ENCODE measurements at places on chromosomes 6 and 20.

DNA sequence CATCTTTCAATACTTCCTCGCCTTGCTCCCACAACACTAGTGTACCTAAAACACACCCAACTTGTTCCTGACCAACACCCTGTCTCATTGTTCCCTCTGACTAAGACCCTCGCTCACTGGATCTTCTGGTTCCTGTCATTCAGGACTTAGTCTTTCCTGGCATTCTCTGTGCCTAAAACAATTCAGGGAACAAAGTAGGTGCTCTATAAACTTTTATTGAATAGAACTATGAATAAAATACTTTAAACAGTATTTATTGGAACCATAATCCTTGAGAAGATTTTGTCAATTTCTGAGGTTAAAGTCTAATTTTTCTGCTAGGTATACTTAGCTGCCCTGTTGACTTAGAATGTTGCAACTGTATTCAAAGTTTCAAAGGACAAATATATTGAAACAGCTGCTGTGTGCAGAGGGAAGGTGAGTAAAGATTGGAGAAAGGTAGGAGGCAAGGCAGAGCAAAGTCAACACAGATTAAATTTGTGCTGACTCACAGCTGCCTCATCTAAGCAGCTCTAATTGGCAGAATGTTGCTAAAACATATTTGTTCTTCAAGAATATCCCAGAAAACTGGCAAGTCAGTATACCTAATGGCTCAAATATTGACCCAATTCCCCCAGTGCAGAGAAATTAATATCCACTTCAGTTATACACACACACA is 37.6 kb downstream of the GSTA2 start:
- no peak for DNase-seq

DNA sequence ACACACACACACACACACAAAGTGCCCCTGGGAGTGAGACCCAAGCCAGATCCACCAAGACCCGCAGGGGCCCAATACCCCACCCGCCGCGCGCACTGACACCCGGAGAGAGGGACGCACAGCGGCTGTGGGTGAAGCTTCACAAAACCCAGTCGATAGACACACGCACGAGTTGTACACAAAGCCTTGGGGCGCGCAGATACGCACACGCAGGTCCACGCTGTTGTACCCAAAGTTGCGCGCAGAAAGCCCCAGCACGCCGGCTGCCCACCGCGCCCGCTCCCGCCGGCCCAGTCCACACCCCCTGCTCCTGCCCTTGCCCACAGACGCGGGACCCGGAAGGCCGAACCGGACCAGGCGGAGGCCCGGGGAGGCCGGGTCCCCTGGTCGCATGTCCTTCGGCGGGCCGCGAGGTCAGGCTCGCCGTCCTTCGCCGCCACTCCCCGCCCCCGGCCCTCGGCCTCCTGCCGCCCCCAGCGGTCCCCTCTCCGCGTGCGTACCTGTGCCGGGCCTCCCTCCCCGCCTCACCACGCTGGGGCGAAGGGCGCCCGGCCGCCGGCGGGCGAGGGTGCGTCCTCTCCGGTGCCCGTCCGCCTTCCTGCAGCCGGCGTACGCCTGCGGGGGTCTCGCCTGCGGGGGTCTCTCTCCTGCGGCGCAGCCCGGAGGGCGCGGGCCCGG is at the start of gene TMEM74B:
Gene TMEM74B, minus strand, starts transcription at position 344 of the 678 bp plus-strand sequence. CDS start 1,180 bp downstream, outside the sequence.
- no peak for DNase-seq

- no peak for DNase-seq
Measured at GRCh38 chr6:138005846-138006245, 101.4 kb downstream of the PERP start.

DNA sequence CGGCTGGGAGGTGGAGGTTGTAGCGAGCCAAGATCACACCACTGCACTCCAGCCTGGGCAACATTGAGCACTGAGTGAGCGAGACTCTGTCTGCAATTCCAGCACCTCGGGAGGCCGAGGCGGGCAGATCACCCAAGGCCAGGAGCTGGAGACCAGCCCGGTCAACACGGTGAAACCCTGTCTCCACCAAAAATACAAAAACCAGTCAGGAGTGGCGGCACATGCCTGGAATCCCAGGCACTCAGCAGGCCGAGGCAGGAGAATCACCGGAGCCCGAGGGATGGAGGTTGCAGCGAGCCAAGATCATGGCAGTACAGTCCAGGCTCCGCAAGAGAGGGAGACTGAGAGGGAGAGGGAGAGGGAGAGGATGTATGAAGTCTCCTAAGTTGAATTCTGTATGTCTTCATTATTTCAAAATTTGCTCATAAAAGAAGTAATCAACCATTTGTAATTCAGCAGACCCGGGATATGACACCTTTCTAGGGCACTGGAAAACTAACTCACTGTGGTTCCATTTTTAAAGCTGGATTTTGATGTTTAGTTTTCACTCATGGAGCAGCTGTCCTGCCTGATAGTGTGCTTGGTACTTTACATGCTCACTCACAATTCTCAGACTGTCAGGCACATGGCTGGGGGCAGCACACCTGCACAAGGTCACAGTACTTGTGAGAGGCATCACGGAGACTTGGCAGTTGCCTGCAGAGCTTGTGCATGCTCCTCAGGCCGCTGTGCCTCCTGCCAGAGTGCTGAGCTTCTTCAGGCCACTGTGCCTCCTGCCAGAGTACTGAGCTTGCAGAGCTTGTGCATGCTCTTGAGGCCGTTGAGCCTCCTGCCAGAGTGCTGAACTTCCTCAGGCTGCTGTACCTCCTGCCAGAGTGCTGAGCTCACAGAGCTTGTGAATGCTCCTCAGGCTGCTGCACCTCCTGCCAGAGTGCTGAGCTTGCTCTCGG is 106.2 kb downstream of the ERMARD start:
- DNase-seq: no peak

- no peak for DNase-seq
Measured at GRCh38 chr6:16473184-16473907, 235.0 kb downstream of the GMPR start.

DNA sequence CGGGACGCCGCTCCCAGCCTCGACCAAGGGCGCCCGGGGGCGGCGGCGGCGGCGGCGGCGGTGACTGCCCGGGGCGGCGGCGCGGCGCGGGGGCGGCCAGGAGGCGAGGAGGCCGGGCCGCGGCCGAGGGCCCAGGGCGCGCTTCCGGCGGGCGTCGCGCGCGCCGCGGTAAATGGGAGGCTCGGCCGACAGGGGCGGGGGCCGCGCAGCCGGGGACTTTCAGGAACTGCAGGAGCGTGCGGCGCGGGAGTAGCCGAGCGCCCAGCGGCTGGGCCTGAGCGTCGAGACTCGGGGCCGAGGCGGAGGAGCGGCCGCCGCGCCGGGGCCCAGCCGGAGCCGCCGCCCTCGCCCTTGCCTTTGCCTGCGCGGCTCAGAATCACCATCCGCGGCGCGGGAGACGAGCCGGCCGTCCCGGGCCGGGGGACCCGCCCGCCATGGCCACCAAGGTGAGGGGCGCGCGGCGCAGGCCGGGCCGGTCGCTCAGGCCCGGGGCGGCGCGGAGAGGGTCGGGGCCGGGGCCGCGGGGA is at the start of gene SNX9:
Gene SNX9, plus strand, starts transcription at position 246 of the 527 bp plus-strand sequence. Its CDS starts 189 bp downstream, at position 435.
- peak; percentile 40 for DNase-seq

DNA sequence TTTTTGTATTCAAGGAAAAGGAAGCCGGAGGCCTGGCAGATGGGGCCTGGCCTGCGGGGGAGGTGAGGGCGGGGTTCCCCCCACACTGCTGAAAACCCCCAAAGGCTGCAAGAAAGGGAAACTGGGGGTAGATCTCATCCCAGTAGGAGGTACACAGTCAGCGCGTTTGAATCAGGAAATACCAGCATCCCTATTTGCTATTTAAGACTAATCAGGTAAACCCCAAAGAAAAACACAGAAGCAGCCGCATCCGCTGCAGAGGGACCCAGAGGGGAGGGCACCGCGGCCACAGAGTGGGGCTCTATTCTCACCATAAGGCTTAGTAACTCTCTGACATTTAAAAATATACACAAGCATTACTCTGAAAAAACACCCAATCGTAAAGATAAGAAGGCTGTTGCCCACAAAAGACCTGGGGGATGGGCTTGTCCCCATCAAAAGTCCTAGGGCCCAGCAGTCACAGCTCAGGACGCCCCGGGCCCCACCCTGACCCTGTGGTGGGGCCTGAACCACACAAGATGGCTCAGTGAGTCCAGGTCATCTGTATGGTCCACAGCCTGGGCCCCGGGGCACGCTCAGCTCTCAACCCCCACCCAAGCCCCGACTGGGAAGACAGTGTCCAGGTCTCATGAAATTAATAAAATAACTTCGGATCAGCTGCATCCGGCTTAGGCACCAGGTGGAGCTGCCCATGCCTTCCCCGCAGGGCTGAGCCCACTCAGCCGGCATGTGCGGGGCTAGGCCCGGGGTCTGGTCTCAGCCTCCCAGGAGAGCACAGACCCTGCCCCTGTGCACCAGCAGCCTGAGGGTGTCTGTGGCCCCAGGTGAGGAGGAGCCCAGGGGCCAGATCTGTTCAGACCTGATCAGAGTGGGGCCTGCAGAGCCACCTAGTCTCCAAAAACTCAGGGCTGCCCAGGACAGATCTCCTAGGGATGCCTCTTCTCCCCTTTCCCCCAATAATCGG is 31.0 kb downstream of the KCNQ2 start:
- DNase-seq: no peak

DNA sequence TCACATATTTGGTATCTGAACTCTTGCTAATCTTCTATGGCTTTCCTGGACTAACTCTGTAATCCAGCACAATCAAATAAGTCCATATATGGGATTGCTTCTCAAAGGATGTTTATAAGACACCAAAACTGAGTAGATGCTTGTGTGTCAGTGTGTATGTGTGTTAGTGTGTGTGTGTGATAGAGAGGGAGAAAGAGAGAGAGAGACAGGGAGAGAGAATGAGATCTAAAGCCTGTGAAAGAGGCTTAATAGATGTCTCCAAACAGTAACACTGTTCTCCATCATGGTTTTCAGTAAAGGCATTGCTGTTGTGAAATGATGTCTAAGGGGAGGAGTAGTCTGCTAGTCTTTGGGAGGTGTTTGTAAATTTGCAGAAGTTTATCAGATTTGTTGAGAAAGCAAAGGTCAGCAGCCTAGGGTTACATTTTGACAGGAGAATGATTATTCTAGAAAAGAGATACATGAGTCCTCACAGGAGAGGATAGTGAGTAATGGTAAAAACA is 73.9 kb upstream of the MLIP start:
- no peak for DNase-seq

GRCh38 chr20:1434571-1435336 is 31.9 kb downstream of the NSFL1C start:
- no peak for DNase-seq

GRCh38 chr6:129117355-129117754 is 234.4 kb downstream of the LAMA2 start:
- no peak for DNase-seq

- DNase-seq: no peak
Measured at GRCh38 chr20:6558341-6558740, 209.1 kb upstream of the BMP2 start.
